ENCODE measurements at places on chromosomes 7 and 10.

DNA sequence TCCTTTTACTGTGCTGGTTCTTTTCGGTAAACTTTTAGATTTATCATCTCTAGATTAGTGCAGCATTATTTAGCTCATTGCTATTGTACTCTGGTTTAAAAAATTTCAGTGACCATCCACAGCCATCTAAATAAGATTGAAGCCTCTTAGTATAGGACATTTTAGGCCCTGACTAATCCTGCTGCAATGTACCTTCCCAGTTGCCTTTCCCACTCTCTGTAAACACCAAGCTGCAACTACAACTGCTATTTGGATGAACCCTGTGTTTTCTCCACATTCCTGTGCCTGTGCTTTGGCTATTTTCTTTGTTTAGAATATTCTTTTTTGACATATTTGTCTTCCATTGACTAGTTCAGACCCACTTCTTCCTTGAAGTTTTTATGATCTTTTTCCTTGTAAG lies 314.6 kb downstream of the AUTS2 start:
- no peak for DNase-seq

DNA sequence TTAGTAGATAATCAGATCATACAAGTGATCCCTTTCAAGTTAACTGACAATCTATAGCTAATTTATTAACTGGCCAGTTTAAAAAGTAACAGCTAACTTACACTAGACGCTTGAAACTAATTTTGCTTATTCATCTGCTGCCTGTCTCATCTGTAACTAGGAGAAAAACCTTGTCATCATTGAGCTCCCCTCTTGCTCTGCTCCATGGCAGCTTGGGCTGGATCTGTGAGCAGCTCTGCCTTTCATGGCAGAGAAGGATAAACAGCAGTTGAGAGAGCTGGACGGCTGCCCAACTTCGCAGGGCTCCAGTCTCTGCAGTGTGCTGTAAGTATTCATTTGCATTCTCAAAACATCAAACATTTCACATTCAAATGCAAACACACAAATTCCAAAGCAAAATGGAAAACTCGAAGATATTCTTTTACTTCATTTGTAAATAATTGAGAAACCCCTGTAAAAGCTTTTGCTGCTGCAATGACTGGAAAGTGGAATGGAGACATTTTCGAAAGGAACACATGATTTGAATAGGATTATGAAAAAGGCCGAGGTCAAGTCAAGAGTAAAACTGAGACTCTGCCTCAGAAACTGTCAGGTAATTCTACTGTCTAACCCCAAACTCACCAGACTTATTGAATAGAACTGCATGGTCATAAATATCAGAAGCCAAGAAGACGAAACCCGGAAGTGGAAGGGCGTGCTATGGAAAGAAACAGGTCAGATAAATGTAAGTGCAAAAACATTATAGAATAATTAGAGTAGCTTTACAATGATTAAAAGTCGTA lies 17.6 kb downstream of the SLC35B4 start:
- DNase-seq, result no peak

- DNase-seq, result no peak
These were observed 167.1 kb upstream of the RHEB start for GRCh38 chr7:151686826-151687225.

DNA sequence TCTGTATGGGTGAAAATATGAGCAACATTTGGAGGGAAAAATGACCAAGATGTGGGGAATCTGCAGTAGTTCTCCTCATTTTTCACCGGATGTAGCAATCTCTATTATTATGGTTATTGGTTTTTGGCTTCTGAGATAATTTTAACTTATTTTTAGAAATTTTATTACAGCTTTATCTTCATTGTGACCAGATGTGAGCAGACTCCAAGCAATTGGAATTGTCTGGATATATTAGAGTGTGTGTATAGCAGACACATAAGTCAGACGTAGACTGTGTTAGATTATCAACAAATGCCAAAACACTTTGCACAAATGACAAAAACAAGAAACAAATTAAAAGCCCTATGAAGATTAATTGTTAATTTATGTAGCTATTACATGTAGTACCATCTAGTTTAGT lies 249.1 kb downstream of the DNAJB9 start:
- no peak for DNase-seq

- DNase-seq, result no peak
These were observed 804.8 kb upstream of the AUTS2 start for GRCh38 chr7:68793513-68793912.

- no peak for DNase-seq
These were observed 47.9 kb upstream of the CCDC6 start for GRCh38 chr10:59954296-59954695.

DNA sequence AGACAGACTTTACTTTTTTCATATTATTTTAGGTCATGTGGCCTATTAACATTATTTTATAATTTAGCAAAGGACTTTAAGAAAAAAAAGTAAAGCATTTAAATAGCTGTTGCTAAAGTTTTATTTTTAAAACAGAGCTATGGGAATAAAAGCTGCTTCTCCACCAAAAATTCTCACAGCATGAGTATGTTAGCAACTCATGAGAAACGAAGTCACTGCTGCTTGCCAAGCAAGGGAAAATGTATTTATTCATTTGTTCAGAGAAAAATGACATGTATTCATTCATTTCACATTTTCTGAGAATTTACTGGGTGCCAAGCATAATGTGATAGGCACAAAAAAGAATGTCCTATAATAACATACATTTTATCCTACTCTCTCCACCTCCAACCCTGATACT lies 5.1 kb downstream of the LRRC72 start:
- no peak for DNase-seq

DNA sequence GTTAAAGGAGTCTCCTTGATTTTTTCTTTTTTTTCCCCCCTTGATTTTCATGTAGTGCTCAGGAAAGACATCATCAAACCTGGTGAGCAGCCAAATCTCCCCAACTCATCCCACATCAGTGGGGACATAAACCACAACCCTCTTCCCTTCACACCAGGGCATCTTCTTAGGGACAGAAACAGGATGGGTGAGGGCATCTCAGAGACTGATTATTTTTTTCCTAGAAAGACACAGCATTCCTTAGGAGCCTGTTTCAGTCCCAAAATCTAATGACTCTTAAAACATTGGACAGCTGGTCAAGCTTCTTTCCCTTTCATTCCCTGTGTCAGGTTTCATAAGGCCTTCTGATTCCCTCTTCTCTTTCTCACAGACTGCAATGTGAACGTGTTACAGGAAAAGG lies 31.5 kb upstream of the GSAP start:
- DNase-seq, result no peak

DNA sequence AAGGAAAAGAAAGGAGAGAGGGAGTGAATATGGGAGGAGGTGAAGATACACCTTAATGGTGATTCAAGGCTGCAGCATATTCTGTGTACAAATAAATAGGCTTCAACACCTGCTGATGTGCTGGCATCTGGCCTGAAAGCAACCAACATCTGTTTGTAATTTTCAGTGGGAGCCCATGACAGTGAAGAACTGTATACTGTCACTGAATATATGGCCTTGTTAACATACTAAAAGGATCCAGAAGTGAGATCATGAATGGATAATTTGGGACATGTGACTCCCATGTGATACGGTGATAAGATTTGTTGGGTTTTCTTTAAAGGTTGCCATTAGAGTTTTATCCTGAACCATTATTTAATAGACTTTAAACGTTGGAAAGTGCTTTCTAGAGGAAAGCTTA lies 459.3 kb downstream of the CNTNAP2 start:
- no peak for DNase-seq

- no peak for DNase-seq
These were observed 140.4 kb downstream of the OAT start for GRCh38 chr10:124278356-124278755.

DNA sequence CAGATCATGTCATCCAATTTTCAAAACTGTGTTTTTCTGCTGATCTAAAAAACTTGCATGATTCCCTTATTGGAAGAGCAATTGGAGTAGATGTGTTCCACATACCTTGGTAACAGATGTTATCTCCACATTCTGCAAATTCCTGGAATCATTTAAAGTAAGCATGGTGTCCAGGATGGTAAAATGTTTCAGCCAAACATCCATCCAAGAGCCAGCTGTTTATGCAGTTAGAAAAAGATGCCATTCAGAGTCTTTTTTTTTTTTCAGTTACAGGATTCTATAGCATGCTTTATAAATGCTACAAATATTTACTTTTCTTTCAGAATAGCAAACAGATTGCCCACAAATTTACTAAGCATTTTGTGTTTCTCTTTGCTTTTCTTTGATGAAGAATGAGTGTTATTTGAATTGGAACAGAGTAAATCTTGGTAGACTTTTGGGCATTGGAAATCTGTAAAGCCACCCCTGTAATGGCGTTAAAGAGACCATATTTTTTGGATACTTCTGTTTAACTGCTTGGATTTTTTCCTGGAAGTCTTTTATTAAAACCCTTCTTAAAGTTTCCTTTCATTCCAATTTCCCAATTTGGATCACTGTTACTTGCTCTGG lies 149.8 kb downstream of the GNAT3 start:
- DNase-seq, result no peak

DNA sequence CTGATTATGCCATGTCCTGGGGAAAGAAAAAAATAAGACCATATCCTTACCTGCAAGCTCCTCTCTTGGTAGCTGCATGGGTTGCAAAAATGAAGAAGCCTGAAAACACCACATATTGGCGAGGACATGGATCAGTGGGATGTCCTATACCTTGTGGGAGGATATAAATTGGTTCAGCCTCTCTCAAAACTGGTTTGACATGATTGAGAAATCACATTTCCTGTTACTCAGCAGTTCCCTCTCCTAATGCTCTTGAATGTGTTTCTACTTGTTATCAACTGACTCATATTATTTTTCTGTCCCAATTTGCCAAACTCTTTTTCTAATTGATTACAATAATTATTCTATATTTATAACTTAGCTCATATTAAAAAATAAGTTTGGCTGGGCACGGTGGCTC lies 380.2 kb downstream of the EXOC4 start:
- no peak for DNase-seq

DNA sequence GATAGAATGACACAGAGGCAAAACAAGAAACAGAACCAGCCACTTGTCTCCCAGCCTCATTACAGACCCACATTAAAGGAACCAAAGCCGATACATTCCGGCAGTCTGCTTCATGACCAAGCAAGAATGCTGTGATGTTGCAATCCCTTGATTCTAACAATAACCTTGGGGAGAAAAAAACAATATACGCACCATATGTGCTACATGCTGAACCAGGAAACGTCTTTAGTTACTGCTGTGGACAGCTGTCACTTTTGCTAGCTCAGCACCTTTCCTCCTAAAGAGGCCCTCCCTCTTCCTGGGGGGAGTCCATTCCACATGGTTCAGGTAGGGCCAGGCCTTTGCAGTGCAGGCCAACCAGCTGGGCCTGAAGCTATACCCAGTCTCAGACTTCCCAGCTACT lies 79.1 kb downstream of the PRTFDC1 start:
- DNase-seq, result no peak

GRCh38 chr7:4621396-4621795 lies 60.7 kb upstream of the FOXK1 start:
- DNase-seq, result no peak

DNA sequence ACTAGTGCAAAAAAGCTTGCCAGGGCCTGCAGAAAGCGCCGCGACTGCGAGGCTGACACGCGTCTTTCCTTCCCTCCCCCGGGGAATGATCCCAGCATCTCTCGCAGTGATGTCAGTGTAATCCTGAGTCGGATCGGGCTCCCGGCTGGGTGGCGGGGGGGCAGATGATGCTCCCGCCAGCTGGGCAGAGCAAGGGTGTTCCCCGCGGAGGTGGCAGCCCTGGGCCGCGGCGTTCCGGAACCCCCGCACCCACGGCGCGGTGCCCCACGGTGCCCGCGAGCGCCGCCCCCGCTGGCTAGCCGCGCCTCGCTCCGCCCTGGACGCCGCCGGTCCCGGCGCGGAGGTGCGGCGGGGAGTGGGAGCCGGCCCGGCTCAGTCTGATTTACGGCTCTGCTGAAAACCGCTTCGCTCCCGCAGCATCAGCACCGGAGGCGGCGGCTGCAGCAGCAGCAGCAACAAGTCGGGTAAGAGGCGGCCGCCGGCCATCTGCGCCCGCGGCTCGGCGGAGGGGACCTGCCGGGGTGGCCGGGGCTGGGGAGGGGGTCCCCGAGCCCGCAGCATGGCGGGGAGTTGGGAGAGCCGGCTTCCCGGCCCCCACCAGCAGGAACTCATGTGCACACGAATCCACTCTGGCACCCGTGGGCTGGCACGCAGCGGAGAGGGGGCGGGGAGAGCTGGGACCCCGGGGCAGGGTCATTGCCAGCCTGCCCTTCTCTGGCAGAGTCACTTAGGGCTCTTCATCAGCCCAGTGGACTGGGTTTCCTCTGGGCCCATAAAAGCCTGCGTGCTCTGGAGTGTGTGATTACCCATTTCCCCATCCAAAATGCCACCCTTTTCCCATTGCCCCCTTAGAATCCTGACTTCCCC lies at the start of gene ZNF365:
ZNF365 (plus strand) TSS at position 375 of the 867 bp plus-strand sequence. CDS start 1,825 bp downstream, outside the sequence.
- no peak for DNase-seq

DNA sequence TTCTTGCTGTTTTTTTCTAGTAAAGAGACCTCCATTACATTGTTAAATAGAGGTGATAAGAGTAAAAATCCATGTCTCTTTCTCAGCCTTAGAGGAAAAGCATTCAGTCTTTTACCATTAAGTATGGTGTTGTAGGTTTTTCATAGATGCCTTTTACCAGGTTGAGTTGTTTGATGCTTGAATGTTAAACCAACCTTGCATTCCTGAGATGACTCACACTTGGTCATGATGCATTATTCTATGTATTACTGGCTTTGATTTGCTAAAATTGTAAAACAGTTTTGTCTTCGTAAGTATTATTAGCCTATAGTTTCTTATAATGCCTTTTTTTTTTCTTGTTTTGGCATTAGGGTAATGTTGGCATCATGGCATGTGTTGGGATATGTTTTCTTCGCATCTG lies 90.0 kb downstream of the ANKRD61 start:
- no peak for DNase-seq

- no peak for DNase-seq
These were observed 304.7 kb downstream of the WDR11 start for GRCh38 chr10:121155742-121156474.

GRCh38 chr7:87202705-87203104 lies 16.8 kb downstream of the TMEM243 start:
- no peak for DNase-seq

DNA sequence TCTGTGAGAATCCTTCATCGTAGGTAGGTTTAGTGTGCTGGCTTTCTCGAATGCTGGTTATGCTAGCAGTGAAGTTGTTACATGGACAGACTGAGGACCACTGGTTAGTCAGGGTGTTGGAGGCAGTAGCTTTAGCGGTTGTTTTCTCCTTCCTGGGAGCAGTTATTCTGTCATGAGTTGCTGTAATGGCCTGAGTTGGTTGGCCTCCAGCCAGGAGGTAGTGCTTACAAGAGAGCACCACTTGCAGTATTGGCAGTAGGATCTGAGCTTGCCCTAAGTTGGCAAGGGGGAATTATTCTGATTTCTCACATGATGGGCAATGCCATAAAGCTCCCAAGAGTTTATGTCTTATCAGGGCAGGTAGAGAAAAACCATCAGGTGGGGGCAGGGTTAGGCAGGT lies 58.0 kb downstream of the IPMK start:
- DNase-seq, result no peak

All from NAMALWA (cell line).